ENCODE measurements at places on chromosomes 12 and 14.

- no peak for DNase-seq
Observed at GRCh38 chr12:117097159-117097558, 2.1 kb downstream of the TESC start.

DNA sequence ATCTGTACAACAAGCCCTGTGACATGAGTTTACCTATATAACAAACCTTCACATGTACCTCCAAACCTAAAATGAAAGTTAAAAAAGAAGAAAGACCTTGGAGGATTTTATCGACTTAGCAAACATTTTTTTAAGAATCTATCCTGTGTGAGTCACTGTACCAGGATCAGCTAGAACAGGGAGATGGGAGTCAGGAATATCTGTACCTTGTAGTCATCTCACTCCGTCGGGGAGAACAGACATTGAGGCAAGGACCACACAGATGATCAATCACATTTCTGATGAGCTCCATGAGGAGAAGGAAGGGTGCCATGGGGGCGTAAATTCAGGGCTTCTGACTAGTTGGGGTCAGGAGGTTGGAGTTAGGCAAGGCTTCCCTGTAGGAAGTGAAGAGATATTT, 310.6 kb downstream of the VRK1 start:
- DNase-seq: no peak

DNA sequence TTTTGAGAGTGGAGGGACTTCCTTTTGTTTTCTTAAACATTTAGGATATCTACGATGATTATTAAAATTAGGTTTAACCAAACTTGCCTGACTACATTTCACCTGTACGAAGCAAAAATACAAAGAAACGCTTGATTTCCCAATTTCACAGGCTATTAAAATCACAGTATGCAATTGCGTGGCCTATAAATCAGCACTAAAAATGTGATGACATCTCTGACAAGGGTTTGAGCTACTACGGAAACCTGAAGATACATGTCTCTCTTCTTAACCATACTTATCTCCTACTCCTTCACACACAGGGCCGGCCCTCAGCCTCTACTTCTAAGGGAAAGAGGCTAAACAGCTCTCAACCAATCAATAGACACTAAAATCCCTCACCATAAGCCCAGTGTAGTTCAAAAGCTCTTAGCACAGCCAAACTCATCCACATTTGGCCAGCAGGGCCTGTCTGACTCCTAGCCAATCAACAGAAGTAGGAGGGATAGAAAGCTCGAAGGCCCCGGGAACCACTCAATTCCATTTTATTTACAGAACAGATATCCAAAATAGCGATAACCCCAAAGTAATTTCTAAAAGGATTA, 137.3 kb downstream of the FOXN3 start:
- DNase-seq: no peak

GRCh38 chr12:68234140-68234539, 8.5 kb upstream of the IL26 start:
- DNase-seq: no peak

- DNase-seq: no peak
Observed at GRCh38 chr14:52926953-52927352, 23.9 kb downstream of the FERMT2 start.
